Daoy (cell line): ENCODE measurements at places on chromosomes 5 and 9.

- DNase-seq, result no peak
Measured at GRCh38 chr5:74594137-74595040, 46.1 kb downstream of the ENC1 start.

- no peak for DNase-seq
Measured at GRCh38 chr5:149794487-149794971, 64.4 kb downstream of the PPARGC1B start.

GRCh38 chr9:4258320-4259090, 41.4 kb downstream of the GLIS3 start:
- DNase-seq, result no peak

DNA sequence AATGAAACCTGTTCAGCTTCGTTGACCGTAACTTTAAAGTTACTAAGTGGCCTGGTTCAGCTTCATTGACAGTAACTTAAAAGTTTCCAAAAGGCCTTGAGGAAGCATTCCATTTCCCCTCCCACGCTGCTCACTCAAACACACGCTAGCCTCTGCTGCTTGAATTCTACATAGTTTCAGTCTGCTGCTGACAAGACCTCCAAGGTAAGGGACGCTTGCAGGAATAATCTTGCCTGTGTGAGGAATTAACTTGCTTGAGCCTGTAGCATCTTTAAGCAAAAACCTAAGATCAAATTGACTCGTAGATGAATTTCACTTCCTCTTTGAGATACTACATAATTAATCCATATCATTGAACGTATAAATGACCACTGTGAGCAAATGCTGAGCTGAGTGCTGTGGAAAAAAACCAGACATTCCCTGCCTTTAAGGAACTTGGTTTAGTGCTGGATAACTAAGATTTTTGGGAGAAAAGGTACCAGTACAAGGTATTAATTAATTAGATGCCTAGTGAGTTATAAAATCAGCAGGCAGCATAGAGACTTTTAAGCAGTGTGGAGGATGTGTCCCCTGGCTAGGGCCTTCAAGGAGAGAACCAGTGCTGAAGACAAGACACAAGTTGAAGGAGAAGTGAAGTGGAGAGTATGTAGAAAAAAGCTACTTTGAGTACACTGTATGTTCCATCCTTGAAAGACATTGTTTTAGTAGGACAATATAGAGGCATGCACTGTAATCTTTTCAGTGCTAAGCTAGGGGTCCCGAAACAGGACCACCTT, 39.2 kb downstream of the GRAMD2B start:
- DNase-seq, result peak; percentile 22

- DNase-seq, result no peak
Measured at GRCh38 chr5:75627801-75628200, 16.5 kb downstream of the ANKDD1B start.

DNA sequence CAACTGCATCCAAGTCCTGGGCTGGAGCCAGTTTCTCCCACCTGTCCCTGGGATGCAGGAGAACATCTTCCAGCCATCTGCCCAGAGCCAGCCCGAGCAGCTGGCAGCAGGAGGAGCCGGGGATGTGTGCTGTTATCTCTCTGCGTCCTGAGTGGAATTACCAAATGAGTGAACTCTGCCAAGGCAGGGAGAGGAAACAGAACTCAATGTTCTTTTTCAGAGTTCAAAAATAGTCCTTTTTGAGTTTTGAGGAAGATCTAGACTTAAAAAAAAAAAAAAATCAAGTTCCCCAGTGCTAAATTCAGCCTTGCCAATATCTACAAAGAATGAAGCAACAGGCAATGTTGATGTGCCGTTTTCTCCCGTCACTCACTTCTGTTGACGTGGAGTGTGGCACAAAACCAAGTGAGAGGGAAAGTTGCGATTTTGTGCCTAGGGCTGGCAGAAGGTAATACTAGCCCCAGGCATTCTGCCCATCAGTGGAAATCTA, 56.2 kb downstream of the TMOD1 start:
- DNase-seq, result no peak

- DNase-seq, result no peak
Measured at GRCh38 chr5:151110992-151111391, 30.2 kb upstream of the TNIP1 start.

- no peak for DNase-seq
Measured at GRCh38 chr5:10064546-10065195, 185.0 kb downstream of the ATPSCKMT start.

DNA sequence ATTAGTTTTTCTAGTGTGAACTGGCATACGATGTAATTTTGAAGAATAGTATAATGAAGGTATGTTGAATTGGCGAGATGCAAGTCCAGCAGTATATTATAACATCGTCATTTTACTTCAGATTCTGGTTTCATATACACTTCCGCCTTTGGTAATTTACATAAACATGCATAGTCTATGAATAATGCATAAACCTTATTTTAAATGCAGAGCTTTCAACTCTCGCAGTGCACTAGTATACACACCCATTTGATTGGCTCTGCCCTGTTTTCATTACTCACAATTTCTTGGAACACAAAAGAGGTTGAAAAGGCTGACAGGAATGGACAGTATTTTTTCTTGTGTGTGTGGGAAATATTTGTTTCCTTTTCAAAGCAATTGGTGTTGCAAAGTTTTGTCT, 128.9 kb upstream of the CCNH start:
- DNase-seq, result no peak

DNA sequence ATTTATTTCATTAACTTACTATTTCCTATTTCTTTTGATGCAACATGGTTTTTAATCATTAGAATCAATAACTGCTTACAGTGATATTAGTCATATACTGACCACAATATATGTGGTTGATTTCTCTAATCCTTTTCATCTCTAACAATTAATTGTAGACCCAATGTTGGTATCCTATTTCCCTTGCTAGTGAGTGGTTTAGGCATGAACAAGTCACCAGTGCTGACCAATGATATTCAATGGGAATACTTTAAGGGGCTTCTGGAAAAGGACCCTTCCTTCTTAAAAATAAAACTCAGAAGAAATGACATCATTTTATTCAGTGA, 672.4 kb upstream of the GRAMD2B start:
- no peak for DNase-seq

GRCh38 chr9:22105005-22105722, 96.1 kb upstream of the CDKN2B start:
- no peak for DNase-seq

- DNase-seq, result no peak
Measured at GRCh38 chr5:113145757-113146387, 169.3 kb downstream of the DCP2 start.

DNA sequence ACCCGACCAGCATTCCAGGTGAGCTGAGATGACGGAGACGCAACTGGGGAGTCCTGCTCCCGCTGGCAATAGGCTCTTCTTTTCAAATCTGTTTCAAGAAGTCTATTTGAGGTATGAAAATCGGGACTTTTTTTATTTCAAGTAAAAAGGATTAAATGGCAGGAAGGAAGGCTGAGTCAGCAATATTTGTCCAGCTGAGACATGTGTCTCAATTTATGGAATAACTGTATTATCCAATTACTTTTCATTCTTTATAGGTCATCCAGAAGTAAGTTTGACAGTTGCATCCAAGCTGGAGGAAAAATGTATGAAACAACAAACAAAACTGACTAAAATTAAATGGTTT, 221.1 kb downstream of the NR2F1-AS1 start:
- no peak for DNase-seq

DNA sequence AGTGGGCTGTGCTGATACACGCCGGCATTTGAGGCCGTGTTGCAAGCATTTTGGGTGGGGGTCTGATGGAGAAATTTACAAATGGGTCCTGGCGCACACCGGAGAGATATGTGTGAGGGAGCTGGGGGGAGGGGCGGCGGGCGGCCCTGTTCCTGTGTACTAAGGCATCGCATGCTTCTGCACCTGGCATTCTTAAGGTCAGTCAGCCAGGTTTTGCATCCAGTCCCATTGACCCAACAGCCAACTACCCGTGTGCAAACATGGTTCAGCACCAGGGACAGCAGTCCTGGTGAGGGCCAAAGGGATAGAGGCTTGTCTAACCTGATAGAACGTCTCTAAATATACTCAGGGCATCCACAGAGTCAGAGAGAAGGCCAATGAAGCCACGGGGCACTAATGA, 839 bp downstream of the GABRG2 start:
- DNase-seq, result peak; percentile 3

- DNase-seq, result peak; percentile 73
Measured at GRCh38 chr5:75335952-75336614, 937 bp upstream of the HMGCR start.

GRCh38 chr9:132996526-132996925, 18.0 kb downstream of the GFI1B start:
- no peak for DNase-seq

- no peak for DNase-seq
Measured at GRCh38 chr5:172581315-172581714, 59.7 kb upstream of the NEURL1B start.

DNA sequence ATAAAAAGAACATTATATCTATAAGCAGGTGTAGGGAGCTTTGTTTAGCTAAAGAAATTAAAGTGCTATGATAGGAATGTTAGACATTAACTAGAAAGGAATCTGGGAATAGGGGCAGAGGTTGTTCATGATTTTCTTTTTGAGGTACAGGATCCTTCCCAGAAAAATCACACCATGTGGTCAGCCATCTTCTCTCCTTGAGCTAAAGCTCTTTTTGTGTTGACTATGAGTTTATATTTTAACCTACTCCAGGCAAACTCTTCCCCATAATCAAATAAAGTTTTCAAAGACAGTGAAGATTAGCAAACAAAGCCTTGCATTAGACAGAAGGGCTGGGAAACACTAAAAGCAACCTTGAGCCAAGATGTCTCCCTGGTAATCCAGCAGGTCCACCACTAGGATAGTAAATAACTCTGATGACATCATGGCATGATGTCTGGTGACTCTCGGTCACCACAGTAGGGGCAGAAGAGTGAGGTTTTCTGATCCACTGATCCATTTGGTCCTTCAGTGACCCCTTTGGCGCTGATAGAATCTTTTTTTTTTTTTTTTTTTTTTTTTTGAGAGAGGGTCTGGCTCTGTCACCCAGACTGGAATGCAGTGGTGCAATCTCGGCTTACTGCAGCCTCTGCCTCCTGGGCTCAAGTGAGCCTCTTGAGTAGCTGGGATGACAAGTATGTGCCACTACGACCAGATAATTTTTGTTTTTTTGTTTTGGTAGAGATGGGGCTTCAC, 30.6 kb upstream of the IL6ST start:
- no peak for DNase-seq

GRCh38 chr9:18185196-18185595, 288.8 kb upstream of the ADAMTSL1 start:
- no peak for DNase-seq

- no peak for DNase-seq
Measured at GRCh38 chr9:68798423-68798822, 93.4 kb downstream of the PIP5K1B start.

DNA sequence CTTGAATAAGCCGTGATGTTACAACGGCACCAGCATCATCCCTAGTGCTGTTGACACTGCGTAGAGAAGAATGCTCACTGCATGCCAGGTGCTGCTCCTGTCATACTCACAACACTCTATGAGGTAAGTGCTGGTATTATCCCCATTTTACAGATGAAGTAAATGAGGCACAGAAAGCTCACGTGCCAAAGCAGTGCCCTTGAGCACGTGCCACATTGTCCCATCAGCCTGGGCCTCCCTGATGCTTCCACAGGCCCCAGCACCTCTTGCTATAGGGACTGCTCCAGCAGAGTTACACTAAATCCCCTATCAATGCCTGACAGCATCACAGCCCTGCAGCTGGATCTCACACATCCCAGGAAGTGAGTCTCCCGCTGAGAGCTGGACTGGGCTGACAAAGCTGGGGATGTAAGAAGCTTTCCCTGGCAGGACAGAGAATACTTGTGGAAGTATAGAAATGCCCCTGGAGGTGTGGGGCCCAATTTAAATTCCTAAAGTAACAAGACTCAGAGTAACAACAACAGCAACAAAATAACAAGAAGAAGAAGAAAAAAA, 216.1 kb downstream of the FSTL4 start:
- peak; percentile 19 for DNase-seq

GRCh38 chr5:149455889-149456409, 76.9 kb upstream of the IL17B start:
- peak; percentile 86 for DNase-seq

GRCh38 chr5:172361566-172362238, 78.1 kb upstream of the UBTD2 start:
- peak; percentile 96 for DNase-seq

- peak; percentile 84 for DNase-seq
Measured at GRCh38 chr9:88388886-88389605, 802 bp downstream of the SPIN1 start.

GRCh38 chr5:124622851-124623250, 123.6 kb downstream of the ZNF608 start:
- DNase-seq, result no peak

DNA sequence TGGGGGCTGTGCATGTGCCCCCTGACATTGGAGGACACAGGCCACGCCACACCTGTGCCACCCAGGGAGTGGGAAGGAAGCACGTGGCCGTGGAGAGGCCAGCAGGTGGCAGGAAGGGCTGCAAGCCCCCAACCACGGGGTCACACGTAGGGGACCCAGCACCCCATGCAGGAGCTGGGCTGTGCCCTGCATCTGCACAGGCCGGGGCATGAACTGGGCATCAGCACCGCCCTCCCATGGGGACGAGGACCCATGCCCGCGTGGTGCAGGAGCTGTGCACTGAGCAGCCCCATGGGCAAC, 13.8 kb upstream of the CLPTM1L start:
- no peak for DNase-seq

DNA sequence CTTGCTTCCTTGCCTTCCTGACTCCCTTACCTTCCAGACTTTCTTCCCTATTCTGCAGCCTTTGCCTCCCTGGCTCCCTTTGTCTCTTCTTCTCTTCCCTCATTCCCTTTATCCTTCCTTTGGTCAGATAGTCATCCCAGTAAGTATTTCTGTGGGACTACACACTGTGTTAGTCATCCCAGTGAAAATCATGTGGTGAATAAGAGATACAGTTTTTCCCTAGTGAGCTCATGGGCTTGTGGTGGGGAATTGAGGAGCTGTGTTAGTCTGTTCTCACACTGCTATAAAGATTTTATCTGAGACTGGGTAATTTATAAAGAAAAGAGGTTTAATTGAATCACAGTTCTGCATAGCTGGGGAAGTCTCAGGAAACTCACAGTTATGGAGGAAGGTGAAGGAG, 109.8 kb upstream of the EDIL3 start:
- DNase-seq, result peak; percentile 88

- no peak for DNase-seq
Measured at GRCh38 chr9:95096381-95096780, 221.1 kb downstream of the FANCC start.

DNA sequence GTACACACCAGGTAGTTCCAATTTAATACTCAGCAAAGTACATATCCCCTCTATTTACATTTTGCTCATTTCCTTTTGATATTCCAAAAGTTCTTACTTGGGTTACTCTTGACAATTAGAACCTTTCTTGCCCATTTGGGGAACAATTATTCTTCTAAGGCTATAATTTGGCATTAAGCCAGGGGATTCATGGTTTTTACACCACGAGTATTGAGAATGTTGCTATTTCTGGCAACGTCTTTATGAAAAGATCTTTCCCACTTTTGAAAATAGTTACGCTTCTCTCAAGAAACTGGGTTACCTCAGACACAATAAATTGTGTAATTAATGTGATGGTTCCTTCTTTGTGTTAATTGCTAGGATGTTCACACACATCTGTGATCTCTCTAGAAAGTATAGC, 11.5 kb upstream of the CAAP1 start:
- DNase-seq, result no peak
